ENCODE measurements at places on chromosomes 7 and 10. TPM values are rescaled to one million over a fixed set of nuclear protein-coding genes. Genes with fewer than 3 reads are reported as not detected.

DNA sequence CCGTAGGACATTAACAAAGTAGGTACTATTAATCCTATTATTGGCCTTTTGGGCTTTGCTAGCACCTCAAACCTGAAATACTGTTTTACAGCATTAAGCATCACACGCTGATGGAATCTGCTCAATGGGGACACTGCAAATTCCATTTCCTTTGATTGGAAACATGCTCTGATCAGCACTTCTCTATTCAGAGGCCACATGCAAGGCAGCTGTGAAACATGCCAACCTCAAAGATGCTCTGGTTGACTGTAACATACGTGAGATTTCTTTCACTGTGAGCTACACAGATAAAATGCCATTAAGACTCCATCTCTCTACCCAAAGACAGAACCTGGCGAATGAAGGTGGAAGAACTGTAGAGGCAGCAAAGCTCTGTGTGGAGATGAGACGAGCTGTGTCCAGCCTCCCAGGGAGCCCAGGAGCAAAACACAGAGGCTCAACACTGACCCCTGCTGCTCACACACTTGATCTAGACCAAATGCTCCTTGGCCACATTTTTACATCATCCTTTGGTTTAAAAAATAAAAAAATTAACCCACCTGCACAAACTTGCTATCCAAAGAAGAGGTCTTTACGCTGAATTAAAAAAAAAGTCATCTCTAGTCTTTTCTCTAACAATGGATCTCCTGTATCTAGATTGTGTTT, 8.0 kb downstream of the RSU1 start:
- no peak for DNase-seq

EFCAB10 gene
- total RNA-seq, result not detected

DNA sequence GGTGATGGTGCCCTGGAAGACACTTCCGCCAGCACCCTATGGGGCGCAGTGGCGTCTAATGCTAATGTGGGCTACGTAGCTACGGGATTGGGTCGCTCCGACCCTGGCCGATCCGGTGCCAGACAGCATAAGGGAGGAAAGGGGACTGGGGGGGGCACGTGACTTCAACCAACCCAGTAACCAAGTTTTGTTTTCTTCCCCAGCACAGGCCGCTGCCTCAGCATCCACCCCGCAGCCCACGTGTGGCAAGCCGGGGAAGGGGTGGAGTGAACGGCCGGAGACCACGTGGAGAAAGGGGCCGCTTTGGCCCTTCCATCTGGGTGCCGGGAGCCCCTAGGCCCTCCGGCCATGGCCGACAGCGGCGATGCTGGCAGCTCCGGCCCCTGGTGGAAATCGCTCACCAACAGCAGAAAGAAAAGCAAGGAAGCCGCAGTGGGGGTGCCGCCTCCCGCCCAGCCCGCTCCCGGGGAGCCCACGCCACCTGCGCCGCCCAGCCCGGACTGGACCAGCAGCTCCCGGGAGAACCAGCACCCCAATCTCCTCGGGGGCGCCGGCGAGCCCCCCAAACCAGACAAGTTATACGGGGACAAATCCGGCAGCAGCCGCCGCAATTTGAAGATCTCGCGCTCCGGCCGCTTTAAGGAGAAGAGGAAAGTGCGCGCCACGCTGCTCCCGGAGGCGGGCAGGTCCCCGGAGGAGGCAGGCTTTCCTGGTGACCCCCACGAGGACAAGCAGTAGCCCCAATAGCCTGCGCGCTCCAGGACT, 2.5 kb downstream of the PRR15 start:
- no peak for DNase-seq

DNA sequence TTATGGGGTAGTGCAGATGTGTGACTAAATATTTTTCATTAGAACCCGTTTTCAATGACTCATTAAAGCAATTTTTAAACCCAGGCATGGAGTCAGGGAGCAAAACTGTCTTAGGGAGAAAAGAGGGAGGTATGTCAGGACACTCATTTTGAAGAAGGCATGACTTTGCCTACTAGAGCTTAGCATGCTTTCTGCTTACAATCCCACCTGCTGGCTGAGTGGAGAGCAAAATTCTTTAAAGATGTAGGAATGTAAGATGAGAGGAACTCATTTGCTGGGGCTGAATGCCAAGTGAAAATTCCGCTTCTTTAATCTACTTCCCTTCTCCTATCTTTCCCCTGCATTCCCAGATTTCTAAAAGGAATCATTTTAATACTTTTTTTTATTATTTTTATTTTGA, 232.6 kb downstream of the GALNT17 start:
- DNase-seq, result no peak

YAE1 gene
- total RNA-seq, result 3.3 TPM

DNA sequence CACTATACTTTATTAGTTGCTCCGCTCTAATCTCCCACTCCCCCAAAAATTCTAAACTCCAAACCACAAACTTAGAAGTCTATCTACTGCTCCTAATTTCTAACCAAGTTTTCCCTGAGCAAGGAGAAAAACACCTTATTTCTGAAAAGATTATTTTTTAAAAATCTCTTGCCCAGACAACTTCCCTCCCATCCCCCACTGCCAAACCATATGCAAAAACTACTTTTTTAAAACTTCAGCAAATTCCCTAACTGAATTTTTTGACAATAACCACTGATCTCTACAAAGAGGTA, 1.9 kb downstream of the UBE2H start:
- no peak for DNase-seq

ACBD7 gene
- total RNA-seq, result not detected

GARIN1A gene
- 0.53 TPM for total RNA-seq

DNA sequence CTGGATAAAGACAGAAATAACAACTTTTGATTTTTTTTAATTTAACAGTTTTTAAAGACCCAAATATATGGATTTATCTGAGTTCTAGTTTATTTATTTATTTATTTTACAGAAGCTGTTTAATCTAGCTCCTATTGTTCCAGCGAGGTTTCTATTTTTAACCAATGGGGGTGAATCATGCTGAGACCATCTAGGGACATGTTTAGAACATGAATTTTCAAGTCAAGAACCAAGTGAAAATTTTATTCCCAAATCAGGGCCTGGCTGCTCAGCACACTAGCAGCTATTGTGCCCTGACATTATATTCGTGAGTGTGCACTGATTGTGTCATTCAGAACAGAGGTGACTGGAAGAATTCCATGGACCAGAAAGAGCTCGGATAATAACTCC, 24.6 kb upstream of the MPP7 start:
- DNase-seq, result peak; percentile 63

PAPSS2 gene
- total RNA-seq, result 14.8 TPM

GRCh38 chr10:132281915-132282666, 25.7 kb downstream of the STK32C start:
- DNase-seq, result no peak

DNA sequence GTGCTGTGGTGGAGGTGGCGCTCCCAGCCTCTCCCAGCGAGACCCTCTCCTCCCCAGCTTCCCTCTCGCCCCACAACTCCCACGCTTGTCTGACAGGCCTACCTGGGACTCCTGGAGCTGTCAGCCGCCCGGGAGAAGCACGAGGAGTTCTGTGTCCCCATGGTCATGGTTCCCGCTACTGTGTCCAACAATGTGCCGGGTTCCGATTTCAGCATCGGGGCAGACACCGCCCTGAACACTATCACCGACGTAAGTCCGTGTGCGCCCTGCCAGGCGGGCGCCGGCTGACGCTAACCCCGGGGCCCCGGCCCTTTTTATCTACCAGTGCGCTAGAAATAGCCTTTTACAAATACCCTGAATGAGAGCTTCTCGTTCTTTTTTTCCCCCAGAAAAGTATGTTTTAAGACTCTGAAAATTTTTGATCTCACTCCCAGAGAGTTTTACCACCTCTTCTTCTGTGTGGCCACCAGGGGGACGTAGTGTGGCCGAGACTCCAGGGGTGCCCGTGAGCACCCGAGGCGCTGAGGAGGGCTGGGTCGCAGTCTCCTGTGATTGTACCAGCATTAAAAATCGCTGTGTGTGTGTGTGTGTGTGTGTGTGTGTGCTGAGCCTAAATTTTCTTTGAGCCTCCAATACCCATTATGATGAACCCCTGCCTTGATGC, 52.6 kb downstream of the PFKP start:
- DNase-seq, result no peak

DNA sequence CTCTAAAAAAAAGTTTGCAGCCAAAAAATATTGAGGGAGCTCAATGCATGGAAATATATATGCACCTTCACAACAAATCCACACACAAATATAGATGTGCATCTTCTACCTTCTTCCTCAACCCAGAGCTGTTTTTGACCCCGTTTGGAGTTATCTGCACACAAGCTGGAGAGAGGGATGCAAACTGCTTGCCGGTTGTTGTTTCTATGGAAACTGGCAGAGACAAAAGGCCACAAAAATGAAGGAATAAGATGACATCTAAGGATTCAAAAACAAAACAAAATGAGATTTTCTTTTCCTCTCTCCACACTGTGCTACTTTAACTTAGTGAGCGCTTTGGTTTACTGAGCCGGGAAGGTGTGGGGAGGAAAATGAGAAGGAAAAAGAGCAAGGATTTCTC, 210.2 kb upstream of the AGK start:
- DNase-seq, result no peak

DNA sequence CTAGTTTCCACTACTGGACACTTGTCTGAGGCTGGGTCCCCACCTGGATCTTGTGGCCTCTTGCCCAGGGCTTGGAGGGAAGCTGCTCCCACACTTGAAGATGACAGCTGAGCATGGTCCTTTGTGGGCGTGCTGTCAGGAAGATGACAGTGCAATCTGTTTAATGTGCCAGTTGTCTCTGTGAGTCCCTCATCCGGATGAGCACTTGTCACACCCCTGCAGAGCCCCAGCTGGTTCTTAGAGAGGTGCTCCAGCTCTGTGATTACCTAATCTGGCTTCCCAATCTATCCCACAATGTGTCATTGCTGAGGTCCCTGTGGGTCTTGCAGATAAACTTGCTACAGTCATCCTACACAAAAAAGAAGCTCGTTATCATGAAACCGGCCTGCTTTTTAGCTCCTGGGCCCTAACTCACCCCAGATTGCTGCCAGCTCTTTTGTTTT, 34.8 kb upstream of the CCSER2 start:
- no peak for DNase-seq

DNA sequence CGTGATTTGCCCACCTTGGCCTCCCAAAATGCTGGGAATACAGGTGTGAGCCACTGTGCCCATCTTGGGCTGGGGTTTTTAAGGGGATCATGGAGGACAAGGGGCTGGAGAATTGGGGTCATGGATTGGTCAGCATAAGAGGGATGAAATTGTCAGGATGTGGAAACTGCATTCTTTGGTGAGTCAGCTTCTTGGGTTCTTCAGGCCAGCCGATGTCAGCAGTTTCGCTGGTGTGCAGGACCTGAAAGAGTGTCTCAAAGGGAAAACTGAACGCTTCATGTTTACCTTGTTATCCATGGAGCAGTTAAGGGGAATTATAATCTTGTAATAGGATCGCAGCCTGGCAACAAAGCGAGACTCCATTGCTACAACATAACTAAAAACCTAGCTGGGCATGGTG, 13.0 kb downstream of the GALNT17 start:
- DNase-seq, result no peak

DNA sequence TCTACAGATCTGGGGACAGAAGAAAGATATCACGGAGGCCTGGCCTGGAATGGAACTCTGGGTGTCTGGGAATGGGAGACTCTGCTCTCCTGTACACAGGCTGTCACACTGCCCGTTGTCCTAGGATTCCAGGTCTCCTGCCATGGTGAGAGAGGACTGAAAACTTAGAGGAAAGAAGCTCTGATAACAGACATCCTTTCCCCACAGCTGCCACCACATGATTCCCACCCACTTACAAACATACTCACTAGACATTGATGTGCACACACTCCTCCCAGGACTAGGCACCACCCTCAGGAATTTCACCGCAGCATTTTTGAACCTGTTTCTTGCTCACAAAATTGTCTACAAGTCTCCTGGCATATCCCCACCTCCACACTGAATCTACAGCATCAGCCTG, 5.7 kb downstream of the ZNF92 start:
- DNase-seq, result no peak

MMP21 gene
- not detected for total RNA-seq

PRPS1L1 gene
- total RNA-seq, result not detected

OR2A5 gene
- not detected for total RNA-seq

- DNase-seq, result no peak
Observed at GRCh38 chr10:132693676-132694075, 92.3 kb downstream of the NKX6-2 start.

SRGN gene
- total RNA-seq, result 155 TPM

- DNase-seq, result no peak
Observed at GRCh38 chr10:13351340-13351915, 3.3 kb upstream of the SEPHS1 start.

GRCh38 chr7:114522081-114522480, 107.5 kb downstream of the FOXP2 start:
- DNase-seq, result no peak

GRB10 gene
- 53.4 TPM for total RNA-seq

ADGRA1 gene
- total RNA-seq, result not detected

ABCB4 gene
- total RNA-seq, result not detected

DNA sequence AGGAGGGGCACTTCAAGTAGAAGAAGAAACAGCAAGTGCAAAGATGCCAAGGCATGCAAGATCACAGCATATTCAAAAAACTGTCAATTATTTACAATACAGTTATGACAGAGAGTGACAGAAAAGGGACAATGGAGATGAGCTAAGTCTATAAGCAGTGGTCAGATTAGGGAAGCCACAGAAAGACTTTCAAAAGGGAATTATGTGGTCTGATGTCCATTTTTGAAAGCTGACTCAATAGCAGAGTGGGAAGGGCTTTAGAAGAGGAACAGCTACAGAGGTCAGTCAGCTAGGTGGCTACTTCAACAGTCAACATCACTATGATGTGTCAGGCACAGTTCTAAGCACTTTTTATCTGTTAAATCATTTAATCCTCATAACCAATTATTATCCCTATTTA, 45.2 kb upstream of the SPOCK2 start:
- no peak for DNase-seq

All from ascending aorta (tissue), 2 donors.